ENCODE measurements at places on chromosomes 3 and 15.

GRCh38 chr15:81358248-81358647 is 15.8 kb downstream of the TMC3 start:
- no peak for DNase-seq

- no peak for DNase-seq
These were observed 309.8 kb upstream of the MANF start for GRCh38 chr3:51075221-51075775.

GRCh38 chr3:17094551-17094950 is 209.8 kb downstream of the PLCL2 start:
- DNase-seq, result no peak

GRCh38 chr15:37880009-37880834 is 54.2 kb upstream of the TMCO5A start:
- peak; percentile 82 for DNase-seq

- no peak for DNase-seq
These were observed 420.6 kb upstream of the RBMS3 start for GRCh38 chr3:28860307-28860706.

- DNase-seq, result peak; percentile 93
These were observed 27.2 kb upstream of the PLSCR4 start for GRCh38 chr3:146277953-146278631.

GRCh38 chr3:132549890-132550578 is 47.0 kb upstream of the ACKR4 start:
- DNase-seq, result peak; percentile 84

DNA sequence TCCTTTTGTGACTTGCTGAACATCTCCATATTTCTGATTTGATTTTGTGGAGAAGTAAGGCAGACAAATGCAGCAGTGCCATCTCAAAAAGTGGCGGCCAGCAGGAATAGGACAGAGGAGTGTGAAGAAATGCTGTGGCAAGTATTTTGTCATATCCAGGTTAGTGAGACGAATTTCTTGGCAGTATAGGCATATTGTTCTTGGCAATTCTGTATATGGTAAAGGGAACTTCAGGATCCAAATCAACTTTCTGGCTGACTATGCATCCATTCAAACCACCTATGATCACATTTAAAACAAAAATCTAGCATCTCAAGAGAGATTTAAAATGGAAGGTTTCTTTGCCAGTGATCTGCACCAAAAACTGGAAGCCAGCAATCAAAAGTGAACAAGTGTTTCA is 228.0 kb downstream of the DTWD1 start:
- DNase-seq, result no peak

GRCh38 chr3:157494581-157495281 is 8.5 kb downstream of the VEPH1 start:
- DNase-seq, result peak; percentile 48

DNA sequence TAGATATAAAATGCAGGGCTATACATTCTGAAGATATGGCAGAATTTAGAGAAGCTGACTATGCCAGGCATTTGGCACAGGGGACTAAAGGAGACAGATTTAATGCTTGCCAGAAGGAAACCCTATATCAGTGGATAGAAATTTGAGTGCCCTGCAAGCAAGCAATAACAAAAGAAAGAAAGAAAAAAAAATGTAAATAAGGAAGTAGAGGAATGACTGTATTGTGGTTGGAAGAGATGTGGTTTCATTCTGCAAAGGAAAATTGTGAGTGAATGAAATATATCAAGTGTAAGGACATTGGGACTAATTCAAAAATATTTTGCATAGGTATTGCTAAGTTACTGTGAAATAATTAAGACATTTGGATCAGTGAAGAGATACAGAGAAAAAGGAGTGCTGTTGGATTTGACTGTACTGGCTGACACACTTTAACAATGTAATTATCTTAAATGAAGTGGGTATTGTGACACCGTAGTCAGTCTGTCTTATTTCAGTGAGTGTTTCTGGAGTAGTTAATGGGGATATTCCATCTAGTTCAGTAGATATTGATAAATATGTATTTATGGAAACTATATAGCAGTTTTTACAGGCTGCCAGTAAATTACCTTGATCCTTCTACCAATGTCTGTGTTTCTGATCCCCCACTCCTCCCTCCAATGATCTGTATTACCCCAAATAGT is 418.2 kb downstream of the CNTN4 start:
- DNase-seq, result no peak

- DNase-seq, result no peak
These were observed 667 bp upstream of the ACOX2 start for GRCh38 chr3:58537412-58538301.

GRCh38 chr3:100339786-100340185 is 5.2 kb downstream of the NIT2 start:
- no peak for DNase-seq

GRCh38 chr3:78338405-78338804 is 1298.5 kb downstream of the ROBO2 start:
- DNase-seq, result no peak

- DNase-seq, result peak; percentile 24
These were observed 609 bp downstream of the GOLGA8A start for GRCh38 chr15:34436956-34437442.

- no peak for DNase-seq
These were observed 48.1 kb downstream of the ADAMTS7 start for GRCh38 chr15:78762985-78763795.

DNA sequence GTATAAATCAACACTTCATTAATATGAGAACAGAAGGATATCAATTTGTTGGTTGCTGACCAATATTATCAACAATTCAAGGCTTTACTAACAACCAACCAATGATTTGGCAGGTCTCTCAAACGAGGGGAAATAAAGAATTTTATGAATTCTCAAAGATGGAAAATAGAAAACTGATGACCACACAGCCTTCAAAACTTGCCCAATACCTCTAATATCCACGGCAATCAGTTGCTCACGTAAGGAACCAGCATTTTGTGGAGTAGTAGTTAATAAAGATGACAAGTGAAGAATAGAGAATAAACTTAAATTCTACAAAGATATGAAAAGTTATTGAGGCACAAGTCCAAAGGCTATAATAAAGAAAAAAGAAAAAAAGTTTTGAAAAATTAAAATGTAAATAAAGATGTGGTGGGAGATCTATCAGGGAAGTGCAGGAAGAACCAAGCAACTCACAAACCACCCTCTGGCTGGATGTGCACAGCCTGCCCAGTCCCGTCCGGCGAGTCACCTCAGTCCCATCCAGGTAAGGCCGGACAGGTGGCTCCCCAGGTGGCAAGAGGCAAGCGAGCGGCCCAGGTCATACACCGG is 808 bp downstream of the GK5 start:
- DNase-seq, result no peak

- DNase-seq, result no peak
These were observed 80.3 kb upstream of the HRH1 start for GRCh38 chr3:11074011-11074410.

DNA sequence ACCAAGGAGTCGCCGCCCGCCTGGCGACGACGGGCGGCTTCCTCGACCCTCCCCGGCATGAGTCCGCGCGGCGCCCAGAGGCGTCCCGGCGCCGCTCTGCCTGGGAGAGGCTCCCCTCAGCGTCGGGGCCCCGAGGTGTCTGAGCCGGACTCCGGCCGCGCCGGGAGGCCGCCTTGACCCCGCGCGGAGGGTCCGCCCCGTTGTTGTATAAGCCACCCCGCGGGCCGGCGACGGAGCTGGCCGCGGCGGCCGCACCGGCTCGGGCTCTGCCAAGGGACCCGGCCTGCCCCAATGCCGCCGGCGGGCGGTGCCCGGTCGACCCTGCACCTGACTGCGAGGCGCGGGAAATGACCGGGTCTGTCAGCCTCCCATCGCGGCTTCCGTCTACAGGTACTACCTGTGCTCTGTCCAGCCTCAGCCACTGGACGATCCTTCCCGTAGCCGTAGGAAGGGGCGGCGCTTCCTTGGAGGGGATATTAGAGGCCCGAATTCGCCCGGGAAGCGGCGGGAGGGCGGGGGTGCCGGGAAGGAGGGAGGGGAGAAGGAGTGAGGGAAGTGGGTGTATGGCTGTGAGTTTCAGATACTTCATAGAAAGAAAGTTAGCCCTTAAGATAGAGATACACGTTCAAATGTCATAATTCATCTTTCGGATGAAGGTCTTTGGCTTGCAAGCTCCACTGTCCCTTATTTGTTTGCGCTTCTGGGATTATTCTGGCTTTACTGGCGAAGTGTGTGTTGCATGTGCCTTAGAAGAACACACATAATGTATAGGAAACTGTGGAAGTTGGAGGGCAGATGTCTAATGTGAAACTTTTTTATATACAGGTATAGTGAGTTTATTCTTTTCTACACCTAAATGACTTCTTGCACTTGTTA is 620 bp downstream of the ABHD5 start:
- peak; percentile 25 for DNase-seq

- DNase-seq, result no peak
These were observed 473 bp downstream of the FHIT start for GRCh38 chr3:61250784-61251173.

- no peak for DNase-seq
These were observed 45.0 kb upstream of the PRICKLE2 start for GRCh38 chr3:64270142-64270865.

- no peak for DNase-seq
These were observed 1.6 kb downstream of the GOLGB1 start for GRCh38 chr3:121747976-121748375.

GRCh38 chr3:17850448-17850847 is 108.0 kb upstream of the TBC1D5 start:
- DNase-seq, result peak; percentile 18

DNA sequence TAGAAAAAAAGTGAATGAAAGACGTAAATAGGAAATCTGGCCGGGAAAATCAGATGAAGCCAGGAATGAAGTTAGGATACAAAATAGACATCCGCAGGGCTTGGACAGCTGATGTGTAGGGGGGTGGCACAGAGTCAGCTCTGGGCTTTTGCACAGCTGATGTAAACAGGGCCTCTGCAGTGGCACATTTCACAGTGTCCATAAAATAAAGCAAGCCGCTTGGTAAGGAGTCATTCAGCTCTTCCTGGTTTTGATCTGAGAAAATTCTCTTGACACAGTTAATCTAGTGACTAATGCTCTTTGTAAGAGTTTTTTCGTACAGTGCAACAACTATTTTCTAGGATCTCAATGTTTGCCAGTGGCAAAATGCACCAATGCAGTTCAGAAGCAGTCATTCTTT is 153.3 kb downstream of the USP13 start:
- DNase-seq, result no peak

DNA sequence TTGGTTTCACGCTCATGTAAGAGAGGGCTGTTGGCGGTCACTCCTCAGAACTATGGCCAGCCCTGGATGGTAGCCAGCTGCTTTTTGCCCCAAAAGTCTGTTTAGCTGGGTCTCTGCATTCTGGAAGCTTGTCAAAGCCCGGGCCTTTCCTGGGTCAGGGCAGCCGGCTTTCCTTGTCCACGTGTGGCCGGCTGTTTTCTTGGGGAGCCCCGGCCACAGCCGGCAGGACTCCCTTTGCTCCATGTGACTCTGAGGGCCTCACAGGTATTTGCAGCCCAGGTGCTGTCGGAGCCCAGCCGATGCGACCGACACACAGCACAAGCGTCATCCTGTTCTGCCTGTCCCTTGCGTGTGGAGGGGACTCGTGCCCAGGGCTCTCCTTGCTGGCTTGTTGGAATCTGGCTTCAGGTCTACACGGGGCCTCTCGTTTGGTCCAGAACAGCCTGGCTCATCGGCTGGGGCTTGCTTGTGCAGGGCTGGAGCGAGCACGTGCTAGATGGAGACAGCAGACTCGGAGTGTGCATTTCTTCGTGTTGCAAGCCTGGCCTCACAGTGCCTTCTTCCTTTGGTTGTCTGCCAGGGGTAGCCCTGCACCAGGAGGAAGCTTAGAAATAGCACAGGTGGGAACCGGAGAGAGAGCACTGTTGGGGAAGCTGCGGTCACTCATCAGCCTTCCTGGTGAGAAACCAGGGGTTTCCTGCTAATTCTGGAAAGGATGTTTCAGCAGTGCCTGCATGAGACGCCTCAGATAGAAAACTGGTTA is 51.5 kb downstream of the PGPEP1L start:
- no peak for DNase-seq

DNA sequence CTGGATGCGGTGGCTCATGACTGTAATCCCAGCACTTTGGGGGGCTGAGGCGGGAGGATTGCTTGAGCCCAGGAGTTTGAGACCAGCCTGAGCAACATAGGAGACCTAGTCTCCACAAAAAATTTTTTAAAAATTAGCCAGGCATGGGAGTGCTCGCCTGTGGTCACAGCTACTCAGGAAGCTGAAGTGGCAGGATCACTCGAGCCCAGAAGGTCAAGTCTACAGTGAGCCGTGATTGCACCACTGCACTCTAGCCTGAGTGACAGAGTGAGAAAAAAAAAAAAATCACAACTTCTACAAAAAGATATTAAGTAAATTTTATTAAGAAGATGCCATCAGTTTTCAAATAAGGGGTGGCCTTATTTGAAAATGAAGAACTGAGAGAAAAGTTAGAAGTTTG is 11.9 kb upstream of the PLA2G4D start:
- DNase-seq, result no peak

DNA sequence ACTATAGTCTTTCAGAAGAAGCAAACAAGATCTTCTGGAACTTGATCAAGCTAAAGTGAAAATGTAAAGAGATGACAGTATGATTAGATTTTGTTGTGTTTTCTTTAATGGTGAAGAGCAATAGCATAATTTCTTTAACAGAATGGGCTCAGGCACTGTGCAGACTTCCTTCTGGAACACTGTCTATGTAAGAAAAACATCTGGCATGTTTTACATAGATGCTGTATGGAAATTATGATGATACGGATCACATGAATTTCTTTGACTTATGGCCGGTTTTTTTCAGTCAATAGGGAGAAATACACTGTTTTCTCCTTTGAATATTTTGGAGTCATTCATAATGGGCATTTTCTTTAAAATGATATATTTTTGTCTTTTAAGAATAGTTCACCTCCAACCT is 42.6 kb downstream of the PHLDB2 start:
- DNase-seq, result no peak

DNA sequence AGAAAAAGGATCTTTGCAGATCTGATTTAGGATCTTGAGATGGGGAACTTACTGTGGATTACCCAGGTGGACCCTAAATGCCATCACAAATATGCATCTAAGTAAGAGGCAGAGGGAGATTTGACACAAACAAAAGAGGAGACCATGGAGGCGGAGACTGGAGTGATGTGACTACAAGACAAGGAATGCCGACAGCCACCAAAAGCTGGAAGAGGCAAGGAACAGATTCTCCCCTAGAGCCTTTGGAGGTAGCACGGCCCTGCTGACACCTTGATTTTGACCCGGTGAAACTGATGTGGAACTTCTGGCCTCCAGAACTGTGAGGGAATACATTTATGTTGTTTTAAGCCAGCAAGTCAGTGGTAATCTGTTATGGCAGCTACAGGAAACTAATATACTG is 44.0 kb downstream of the GASK1A start:
- no peak for DNase-seq
